ENCODE measurements at places on chromosomes 5 and 9. TPM values are rescaled to one million over a fixed set of nuclear protein-coding genes. Genes with fewer than 3 reads are reported as not detected.

- H3K4me1 ChIP-seq, result no peaks in the 10 kb centered on the region
- no peak overlapping the region for H3K27ac ChIP-seq
- no peaks in the 10 kb centered on the region for H3K36me3 ChIP-seq
Measured at GRCh38 chr9:38651400-38652042, 31.1 kb upstream of the ANKRD18A start.

GRCh38 chr5:40555886-40556285 is 123.8 kb upstream of the PTGER4 start:
- no peak overlapping the region for H3K27ac ChIP-seq
- H3K4me3 ChIP-seq, result no peak overlapping the region
- H3K4me1 ChIP-seq, result peaks cover 2% of the 10 kb centered on the region
- peaks cover 5% of the 10 kb centered on the region for H3K36me3 ChIP-seq

GRCh38 chr9:750249-750967 is 91.1 kb upstream of the DMRT1 start:
- H3K4me1 ChIP-seq, result peaks cover 71% of the 10 kb centered on the region
- H3K27me3 ChIP-seq, result no peaks in the 10 kb centered on the region
- H3K4me3 ChIP-seq, result no peak overlapping the region
- DNase-seq, result no peak
- peak overlapping the region; percentile 62 for H3K27ac ChIP-seq

GRCh38 chr9:7433508-7434292 is 365.9 kb downstream of the DMAC1 start:
- no peak for DNase-seq
- no peak overlapping the region for H3K27ac ChIP-seq
- H3K36me3 ChIP-seq, result no peaks in the 10 kb centered on the region
- no peaks in the 10 kb centered on the region for H3K4me1 ChIP-seq

- DNase-seq, result no peak
- no peaks in the 10 kb centered on the region for H3K36me3 ChIP-seq
- H3K4me3 ChIP-seq, result no peak overlapping the region
- peaks cover under 1% of the 10 kb centered on the region for H3K27me3 ChIP-seq
- H3K4me1 ChIP-seq, result peaks cover 22% of the 10 kb centered on the region
Measured at GRCh38 chr9:111805830-111806241, 11.1 kb upstream of the SHOC1 start.

GRCh38 chr9:122281368-122281767 is 16.7 kb downstream of the MRRF start:
- no peak for DNase-seq
- H3K27ac ChIP-seq, result no peak overlapping the region
- no peaks in the 10 kb centered on the region for H3K27me3 ChIP-seq
- H3K4me3 ChIP-seq, result no peak overlapping the region
- H3K4me1 ChIP-seq, result no peaks in the 10 kb centered on the region

DNA sequence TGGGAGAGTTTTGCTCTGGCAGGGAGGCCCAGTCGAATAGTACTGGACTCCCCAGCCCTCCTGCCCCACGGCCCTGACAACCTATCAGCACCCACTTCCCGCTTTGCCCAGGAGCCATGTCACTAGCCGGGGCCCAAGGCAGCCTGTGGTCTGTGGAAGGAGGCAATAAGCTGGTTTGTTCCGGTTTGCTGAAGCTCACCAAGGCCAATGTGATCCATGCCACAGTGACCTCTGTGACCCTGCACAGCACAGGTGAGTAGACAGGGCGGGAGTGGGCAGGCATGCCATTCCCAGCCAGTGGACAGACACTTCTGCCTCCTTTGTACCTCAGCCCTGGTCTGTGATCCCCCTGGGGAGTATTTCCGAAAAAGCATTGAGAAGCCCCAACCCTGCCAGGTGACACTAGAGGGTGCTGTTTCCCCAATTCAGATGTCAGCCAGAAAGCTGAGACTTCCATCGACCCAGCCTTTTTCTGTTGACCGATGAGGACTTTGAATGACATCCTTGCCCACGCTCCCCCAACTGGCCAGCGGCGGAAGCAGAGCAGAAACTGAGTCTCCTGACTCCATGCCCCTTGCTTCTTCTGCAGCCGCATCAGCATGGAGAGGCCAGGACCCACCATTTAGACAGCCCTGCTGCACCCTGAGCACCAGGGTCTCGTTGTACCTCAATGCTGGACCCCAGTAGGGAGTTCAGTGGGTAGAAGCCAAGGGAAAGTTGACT is 9.6 kb downstream of the PCYOX1L start:
- no peak overlapping the region for H3K4me3 ChIP-seq
- no peak overlapping the region for H3K27ac ChIP-seq
- H3K4me1 ChIP-seq, result peaks cover 6% of the 10 kb centered on the region
- peak; percentile 63 for DNase-seq

- no peak overlapping the region for H3K27ac ChIP-seq
- no peaks in the 10 kb centered on the region for H3K27me3 ChIP-seq
- H3K36me3 ChIP-seq, result peaks cover 46% of the 10 kb centered on the region
Measured at GRCh38 chr5:5454391-5454790, 31.9 kb downstream of the ICE1 start.

GRCh38 chr5:73496984-73497457 is 1.2 kb upstream of the BTF3 start:
- peaks cover 25% of the 10 kb centered on the region for H3K36me3 ChIP-seq
- H3K4me3 ChIP-seq, result peak overlapping the region; percentile 98
- peaks cover 20% of the 10 kb centered on the region for H3K27me3 ChIP-seq
- peaks cover 37% of the 10 kb centered on the region for H3K4me1 ChIP-seq
- peak overlapping the region; percentile 98 for H3K27ac ChIP-seq

DNA sequence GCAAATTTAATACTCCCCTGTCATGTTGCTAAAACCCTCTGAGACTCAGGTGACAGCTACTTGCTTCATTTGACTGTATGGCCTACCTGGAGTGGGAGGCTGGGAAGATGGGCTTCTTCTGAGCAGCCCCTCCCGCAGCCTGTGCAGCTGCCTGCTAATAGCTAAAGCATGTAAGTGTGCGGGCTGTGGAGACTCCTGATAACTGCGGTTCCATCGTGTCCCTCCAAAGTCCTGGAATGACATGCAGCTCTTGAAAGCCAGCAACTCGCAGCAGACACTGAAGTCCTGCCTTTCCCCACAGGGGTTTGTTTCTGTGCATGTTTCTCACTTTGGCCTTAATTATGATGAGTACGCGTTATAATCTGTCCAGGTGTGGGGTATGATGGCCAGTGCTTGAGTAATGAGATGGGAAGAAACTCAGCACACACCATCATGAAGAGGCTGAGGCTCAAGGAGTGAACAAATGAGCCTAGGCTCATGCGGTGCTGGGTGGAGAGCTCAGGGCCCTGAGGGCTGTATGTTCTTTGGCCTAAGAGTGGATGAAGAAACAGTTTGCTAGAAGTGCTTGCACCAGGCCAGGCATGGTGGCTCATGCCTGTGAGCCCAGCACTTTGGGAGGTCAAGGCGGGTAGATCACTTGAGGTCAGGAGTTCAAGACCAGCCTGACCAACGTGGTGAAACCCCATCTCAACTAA is 119.1 kb downstream of the DOCK2 start:
- peaks cover 7% of the 10 kb centered on the region for H3K4me1 ChIP-seq
- no peak overlapping the region for H3K4me3 ChIP-seq
- peaks cover 51% of the 10 kb centered on the region for H3K36me3 ChIP-seq
- DNase-seq, result no peak

GRCh38 chr5:167503926-167504720 is 787.3 kb upstream of the WWC1 start:
- no peaks in the 10 kb centered on the region for H3K36me3 ChIP-seq
- H3K27ac ChIP-seq, result no peak overlapping the region
- DNase-seq, result no peak
- H3K4me1 ChIP-seq, result no peaks in the 10 kb centered on the region
- H3K27me3 ChIP-seq, result no peaks in the 10 kb centered on the region

GRCh38 chr9:135240222-135240621 is 152.8 kb downstream of the OLFM1 start:
- H3K4me1 ChIP-seq, result no peaks in the 10 kb centered on the region
- no peak for DNase-seq
- H3K27me3 ChIP-seq, result no peaks in the 10 kb centered on the region
- H3K4me3 ChIP-seq, result no peak overlapping the region
- no peak overlapping the region for H3K27ac ChIP-seq

DNA sequence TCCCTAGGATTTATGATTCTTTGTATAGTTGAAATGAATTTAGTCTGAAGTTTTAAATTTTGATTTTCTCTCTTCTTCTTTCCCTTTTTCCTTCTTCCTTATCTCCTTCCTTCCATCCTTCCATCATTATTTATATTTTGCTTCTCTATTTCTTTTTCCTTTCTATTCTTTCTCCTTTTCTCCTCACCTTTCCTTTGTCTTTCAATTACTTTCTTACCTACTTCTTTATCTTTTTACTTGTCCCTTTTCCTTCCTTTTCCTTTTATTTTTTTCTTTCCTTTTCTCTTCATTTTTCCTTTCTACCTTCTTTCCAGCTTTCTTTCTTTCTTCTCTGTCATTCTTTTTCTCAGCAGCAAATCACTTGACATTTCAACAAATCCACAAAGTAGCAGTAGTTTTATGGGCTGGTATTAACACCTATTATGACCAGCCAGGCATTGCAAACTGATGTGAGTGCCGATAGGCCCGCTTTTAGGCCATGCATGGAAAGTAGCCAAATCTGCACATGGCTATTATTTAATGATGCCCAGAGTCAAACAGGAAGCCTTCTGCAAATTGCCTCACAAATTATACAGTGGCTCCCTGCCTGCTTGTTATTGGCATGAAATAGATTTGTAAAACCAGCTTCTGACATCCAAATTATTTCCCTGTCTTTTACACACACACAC is 37.1 kb upstream of the NR3C1 start:
- H3K4me1 ChIP-seq, result peaks cover 14% of the 10 kb centered on the region
- H3K36me3 ChIP-seq, result no peaks in the 10 kb centered on the region
- no peak for DNase-seq
- peaks cover 2% of the 10 kb centered on the region for H3K27me3 ChIP-seq

DNA sequence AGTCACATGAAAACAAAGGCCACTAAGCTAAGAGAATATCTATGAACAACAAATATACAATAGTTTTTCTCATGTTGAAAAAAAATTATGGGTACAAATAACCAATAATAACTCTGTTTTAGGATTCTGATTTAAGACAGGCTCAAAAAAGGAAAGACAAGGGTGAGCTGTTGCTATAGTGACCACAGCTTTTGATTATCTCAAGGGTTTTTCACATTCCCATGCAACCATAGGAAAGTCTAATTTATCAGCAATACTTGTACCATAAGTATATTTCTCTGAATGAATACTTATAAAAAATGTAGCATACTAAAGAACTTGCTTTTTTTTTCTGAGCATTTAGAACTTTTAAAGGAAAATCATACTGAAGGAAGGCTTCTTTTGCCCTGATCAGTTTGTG is 68.0 kb downstream of the MRPS27 start:
- H3K27me3 ChIP-seq, result no peaks in the 10 kb centered on the region
- DNase-seq, result no peak
- H3K27ac ChIP-seq, result no peak overlapping the region

DNA sequence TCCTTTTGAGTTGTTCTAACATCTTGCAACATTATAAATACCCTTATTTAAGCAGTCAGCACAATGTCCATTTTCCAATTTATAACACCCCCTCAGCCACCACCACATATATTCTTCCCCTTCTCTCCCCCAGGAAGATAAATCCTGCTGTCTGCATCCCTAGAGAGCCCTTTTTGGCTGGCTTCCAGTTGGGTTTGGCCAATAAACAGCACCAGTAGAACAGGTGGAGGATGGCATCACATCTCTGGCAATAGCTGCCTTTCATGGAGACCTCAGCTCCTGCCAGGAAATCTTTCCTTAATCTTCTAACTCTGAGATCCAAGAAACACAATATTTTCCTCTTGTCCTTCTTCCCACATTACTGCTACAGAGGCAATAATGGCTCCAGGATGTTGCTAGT is 53.7 kb downstream of the TRIM36 start:
- H3K4me3 ChIP-seq, result no peak overlapping the region
- no peaks in the 10 kb centered on the region for H3K4me1 ChIP-seq
- no peaks in the 10 kb centered on the region for H3K36me3 ChIP-seq
- no peak for DNase-seq

DNA sequence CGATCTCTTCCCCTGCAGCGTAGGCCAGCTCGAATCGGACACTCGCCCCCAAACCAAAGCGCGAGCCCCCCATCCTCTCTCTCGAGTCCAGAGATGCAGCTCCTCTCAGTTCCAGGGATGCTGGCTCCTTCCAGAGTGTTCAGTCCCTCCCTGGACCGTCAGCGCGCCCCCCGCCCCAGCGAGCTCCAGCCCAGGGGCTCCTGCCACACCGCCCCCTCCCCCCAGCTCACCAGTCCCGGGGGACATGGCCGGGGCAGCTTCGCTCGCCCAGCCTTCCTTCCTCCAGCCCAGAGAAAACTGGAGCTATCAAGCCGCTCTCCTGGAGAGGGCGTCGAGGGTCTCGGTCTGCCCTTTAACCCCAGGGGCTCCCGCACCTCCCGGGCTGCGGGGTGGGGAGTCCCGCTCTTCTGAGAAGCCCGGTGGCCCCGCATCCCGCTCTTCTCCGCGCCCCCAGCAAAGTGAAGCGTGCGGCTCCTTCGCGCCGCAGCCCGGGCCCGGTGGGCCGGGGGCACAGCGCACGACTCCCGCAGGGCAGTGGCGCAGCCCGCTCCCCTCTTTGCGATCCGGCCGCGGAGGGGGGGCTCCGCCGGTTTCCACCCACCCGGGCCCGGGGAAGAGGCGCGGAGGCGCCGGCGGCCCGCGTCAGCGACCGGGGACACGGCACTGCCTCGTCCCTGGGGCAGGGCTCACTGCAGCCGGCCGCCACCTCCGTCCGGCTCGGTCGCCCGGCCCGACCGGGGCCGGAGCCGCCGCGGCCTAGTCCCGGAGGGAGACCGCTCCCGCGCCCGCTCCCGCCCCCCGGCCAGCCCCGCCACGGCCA is 587 bp downstream of the MIER3 start:
- H3K27me3 ChIP-seq, result peaks cover 31% of the 10 kb centered on the region
- H3K36me3 ChIP-seq, result peaks cover 9% of the 10 kb centered on the region
- peaks cover 22% of the 10 kb centered on the region for H3K4me1 ChIP-seq

RNF180 gene
- total RNA-seq, result not detected

PLCXD3 gene
- not detected for total RNA-seq

NRG2 gene
- total RNA-seq, result not detected
